Stimulated activated CD4-positive, alpha-beta T cell treated with anti-CD3 and anti-CD28 coated beads, Interleukin-1b, Interleukin-23, amount 100 ng/mL, for 4 hours (primary cell): ENCODE measurements at places on chromosomes 1 and 21.

- no peak for DNase-seq
Measured at GRCh38 chr21:46084709-46085108, 13.2 kb upstream of the COL6A2 start.

GRCh38 chr1:218492874-218493273 is 147.7 kb downstream of the TGFB2 start:
- no peak for DNase-seq

DNA sequence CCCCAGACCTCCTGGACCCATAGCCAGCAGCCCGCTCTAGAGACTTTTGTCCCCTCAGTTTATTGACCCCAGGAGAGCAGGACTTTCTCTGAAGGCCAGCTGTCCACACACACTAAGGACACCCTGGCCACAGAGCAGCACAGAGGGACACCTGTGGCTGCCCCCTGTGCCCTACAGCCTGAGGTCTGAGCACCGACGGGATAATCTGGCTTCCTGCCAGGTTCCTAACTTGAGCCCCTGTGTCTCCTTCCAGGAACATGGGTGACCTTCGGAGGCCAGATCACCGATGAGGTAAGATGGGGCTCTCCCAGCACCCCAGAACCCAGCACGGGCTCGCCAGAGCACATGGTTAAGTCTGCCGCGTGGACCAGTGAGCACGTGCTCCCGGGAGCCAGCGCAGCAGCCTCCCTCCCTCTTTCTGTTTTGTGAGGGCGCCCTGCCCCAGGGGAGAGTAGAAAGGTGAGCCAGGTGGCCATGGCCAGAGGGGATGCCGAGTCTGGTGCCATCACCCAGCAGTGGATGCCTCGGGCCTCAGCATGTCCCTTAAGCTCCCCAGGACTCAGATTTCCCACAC is 27.9 kb downstream of the KCNAB2 start:
- no peak for DNase-seq

- DNase-seq = no peak
Measured at GRCh38 chr1:164575356-164575886, 16.4 kb downstream of the PBX1 start.

DNA sequence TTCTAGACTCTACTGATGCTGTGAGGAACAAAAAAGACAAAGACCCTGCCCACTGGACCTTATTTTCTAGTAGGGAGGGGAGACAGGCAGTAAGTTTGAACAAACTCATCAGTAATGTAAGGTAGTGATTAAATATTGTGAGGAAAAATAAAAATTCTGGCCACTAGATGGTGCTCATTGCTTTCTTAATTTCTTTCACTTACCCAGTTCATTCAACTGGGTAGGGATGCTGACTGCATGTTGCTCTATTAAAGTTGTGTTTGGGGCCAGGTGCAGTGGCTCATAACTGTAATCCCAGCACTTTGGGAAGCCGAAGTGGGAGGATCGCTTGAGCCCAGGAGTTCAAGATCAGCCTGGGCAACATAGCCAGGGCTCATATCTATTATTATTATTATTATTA is 6.3 kb upstream of the KYAT3 start:
- peak; percentile 45 for DNase-seq

GRCh38 chr1:203799971-203800370 is 4.5 kb downstream of the ZBED6 start:
- no peak for DNase-seq

DNA sequence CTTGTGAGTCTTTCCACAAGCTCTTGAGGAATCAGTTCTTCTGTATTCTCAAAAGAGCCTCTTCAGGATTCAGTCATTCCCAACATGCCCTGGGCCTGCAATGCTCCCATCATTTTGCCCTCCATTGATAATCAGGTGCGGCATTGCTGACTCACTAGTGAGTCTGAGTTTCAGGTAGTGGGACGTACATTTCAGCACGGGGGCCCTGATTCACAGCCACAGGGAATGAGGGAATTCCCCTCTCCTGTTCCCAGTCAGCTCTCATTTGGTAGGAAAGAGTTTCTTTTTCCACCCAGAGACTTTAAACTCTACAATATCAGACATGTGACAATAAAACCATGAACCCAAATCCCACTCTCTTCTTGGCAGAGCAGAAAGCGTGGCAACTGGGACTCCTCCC is 3.7 kb upstream of the IRF6 start:
- DNase-seq = no peak

DNA sequence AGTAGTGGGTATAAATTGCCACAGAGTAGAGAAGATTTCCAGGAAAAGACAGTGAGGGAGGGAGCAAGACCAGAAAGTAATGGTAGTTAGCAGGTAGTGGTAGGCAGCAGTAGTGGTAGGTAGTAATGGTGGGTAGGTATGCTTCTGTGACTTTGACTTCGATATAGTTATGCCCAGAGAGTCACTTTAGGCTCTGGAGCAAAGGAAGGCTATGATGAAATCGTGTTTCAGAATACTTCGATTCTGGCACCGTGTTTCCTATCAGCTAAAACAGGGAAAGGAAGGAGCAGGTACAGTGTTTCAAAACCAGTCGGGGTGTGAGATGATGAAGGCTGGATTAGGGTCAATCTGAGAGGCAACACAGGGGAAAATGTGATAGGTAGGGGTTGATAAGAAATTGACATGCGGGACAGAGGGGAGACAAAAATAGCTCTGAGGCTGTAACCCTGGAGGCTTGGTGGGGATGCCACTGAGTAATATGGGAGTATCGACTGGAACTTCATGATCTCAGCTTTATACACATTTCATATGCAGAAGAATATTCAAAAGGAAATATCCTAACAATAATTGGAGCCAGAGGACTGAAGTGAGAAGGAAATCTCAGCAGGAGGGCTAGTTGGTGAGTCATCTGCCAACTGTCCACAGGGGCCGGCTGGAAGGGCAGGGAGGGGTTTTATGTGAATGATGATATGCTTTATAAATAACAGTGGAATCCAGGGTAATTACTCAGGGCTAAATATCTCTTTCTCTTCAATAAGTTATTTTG is 25.2 kb upstream of the TRIM45 start:
- DNase-seq = no peak

GRCh38 chr1:94675373-94675772 is 133.8 kb upstream of the F3 start:
- no peak for DNase-seq

DNA sequence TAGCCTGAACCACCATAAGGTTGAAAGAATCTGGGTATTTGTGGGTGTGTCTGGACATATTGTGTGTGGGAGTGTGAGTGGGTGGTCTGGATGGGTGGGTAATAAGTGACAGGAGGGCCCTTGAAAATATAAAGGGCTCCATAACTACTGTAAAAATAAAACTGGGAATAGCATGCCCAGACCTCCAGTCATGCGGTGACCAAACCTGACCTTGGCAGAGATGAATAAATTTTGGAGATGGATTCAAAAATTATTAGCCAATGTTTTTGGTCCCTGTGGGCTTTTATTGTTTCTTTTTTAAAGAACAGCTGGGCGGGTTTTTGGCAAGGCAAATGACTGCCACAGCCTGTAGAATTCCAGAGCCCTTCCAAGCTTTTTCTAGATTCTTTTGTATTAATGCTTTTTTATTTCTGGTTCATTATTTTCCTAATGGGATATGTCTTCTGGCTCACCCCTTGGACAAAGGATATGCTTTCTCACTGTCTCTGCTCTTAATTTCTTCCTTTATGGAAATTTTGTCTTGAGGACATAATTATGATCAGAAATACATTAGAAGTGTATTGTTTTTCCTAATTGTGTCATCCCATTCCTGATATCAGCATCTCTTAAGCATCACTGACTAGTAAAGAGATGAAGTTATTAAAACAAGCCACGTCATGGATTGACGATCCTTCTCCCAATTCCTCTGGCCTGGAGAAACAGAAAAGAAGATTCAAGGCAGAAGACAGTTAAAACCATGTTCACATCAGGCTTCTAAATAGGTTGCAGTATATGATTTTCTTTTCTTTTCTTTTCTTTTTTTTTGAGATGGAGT is 69.5 kb downstream of the NTMT2 start:
- DNase-seq = no peak

GRCh38 chr1:67893126-67893495 is 59.8 kb upstream of the GNG12 start:
- no peak for DNase-seq

DNA sequence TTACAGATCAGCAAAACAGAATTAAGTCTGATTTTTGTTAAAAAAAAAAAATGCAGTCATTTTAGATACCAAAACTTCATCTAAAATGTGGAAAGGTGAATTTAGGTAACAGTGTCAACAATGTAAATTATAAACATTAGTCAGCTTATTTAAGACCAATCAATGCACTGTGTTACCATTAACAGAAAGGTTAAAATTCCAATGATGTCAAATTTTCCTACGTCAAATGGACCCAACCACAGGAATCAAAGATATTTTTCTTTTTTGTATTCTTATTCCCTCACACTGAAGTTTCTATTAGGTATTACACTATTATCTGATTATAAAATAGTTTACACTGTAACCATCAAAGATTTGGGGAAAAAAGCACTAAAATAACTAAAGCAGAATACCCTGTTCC is 6.5 kb downstream of the ARHGAP29 start:
- DNase-seq = no peak

GRCh38 chr1:108108119-108108518 is 92.0 kb downstream of the SLC25A24 start:
- no peak for DNase-seq

DNA sequence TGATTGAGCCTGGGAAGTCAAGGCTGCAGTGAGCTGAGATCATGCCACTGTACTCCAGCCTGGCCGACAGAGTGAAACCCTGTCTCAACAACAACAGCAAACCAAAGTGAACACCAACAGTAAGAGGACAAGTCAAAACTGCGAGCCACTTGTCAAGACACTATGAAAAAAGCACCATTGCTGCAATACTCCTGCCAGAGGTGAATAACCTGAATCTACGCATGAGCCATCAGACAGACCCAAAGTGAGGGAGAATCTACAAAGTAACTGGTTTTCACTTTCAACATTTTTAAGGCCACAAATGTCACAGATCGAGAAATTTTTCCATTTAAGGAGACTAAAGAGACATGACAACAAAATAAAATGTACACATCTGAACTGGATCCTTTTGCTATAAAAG is 21.9 kb downstream of the SYNJ1 start:
- DNase-seq = no peak

DNA sequence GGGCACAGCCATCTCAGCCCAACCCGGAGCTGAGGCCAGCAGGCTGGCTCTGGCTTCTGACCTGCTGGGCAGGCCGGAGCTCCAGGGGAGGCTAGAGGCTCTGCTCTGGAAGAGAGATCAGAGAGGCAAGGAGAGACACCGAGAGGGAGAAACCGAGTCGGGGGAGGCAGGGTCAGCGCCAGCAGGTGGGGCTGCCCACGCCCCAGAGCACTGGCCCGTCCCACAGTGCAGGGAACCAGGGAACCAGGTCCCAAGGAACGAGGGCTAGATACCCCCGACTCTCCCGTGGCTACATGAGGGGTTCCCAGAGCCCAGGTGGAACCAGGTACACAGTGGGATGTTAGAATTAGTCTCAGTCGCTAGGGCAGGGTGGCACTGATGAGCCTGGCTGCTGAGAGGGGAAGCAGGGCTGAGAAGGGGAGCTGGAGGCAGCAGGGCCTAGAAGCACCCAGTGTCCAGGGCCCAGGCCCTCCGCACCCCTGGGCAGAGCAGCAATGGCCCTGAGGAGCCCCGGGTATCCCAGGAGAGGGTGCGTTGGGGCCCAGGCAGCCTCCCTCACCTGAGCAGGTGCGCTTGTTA is 2.1 kb downstream of the MASP2 start:
- DNase-seq = no peak

DNA sequence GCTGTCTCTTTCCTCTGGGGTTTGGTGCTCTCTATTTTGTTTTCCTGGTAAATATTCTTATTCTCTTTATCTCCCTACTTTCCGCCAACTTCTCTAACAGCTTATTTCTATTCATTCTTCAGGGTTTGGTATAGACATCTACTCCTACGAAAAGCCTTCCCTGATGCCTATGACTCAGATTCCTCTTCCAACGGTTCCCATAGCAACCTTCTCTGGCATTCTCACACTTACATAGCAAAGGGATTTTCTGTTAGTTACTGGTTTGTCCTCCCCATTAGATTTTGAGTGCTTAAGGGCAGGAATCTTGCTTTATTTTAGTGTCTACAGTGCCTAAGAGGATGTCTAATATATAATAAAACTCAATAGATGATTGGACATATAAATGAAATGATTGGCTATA is 407.6 kb upstream of the DEPDC1 start:
- DNase-seq = no peak

GRCh38 chr21:41370840-41371684 is 9.2 kb downstream of the MX2 start:
- no peak for DNase-seq

- DNase-seq = no peak
Measured at GRCh38 chr1:55156093-55156492, 59.1 kb downstream of the USP24 start.

GRCh38 chr1:94125551-94126514 is 4.9 kb upstream of the ABCA4 start:
- DNase-seq = no peak

GRCh38 chr1:9691691-9692090 is 40.2 kb downstream of the PIK3CD start:
- no peak for DNase-seq

GRCh38 chr1:77504986-77505385 is 177.5 kb downstream of the ZZZ3 start:
- no peak for DNase-seq

DNA sequence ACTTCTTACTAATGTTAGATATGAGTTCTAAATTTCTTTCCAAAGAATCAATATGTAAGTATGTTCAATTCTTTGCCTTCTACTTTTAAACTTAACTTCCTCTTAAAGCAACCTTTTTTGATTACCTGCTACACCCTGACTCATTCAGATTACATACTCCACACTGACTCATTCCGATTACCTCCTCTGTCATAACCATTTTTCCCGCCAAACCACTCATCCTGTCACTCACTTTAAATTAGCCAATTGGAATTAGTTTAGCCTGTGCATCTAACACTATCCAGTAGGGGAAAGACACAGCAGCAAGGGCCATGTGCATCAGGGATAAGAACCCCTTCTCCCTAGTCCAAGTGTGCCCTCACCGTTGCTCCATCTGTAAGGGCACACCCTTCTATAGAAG is 815.5 kb downstream of the BRINP3 start:
- no peak for DNase-seq

DNA sequence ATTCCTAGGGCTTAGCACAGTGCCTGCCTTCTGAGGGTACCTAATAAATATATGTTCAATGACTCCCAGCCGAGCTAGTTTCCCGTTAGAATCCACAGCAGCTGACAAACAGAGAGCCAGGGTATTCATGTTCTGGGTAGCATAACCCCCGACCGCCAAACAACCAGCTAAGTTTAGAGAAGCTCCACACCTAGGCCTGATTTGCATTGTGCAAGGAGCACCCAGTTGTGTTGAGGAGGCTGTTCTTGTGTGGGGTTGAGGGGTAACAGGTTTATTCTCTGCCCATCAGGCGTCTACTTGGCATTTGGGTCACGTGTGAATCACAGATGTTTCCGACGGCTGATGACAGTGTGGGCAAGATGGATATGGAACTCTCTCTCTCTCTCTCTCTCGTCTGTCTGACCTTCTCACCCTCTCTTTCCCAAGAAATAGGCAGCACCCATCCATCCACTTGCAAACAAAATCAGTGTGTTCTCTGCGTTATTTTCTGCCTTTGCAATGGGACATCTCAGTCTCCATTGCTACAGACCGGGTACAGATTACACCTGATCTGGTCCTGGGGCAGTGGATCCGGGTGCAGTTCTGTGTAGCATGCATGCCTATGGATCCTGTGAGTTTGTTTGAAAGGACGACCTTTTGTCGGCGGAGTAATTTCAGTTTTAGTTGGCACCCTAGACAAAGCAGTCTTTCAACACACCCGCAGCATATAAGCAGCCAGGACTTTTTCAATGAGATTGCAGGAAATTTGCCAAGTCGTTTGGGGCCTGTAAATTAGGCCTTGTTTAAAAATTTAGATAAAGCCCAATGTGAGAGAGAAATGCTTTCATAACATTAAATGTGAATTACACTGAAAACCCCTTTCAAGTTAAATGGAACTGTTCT is 29.4 kb downstream of the KAZN start:
- no peak for DNase-seq
